ENCODE measurements at places on chromosomes 12 and 14.
A peak's percentile ranks its signal among the peaks of the same experiment; 100 is the strongest.

DNA sequence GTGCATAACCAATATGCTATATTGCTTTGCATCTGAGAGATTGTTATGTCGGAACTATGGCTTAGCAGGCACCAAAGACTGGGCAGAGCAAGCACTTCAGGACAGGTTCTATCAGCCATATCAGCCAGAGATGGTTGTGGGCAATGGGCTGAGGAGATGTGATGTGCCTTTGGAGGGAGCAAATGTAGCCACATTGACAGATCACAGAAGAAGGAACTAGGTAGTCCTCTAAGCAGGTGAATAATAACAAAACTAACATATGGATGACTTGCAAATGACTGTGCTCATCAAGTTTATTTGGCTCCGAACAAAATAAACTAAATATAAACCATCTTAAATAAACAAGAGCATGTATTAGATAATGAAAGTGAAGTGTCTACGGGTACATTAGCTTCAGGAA, 291.7 kb downstream of the RMST start:
- no peak for DNase-seq

DNA sequence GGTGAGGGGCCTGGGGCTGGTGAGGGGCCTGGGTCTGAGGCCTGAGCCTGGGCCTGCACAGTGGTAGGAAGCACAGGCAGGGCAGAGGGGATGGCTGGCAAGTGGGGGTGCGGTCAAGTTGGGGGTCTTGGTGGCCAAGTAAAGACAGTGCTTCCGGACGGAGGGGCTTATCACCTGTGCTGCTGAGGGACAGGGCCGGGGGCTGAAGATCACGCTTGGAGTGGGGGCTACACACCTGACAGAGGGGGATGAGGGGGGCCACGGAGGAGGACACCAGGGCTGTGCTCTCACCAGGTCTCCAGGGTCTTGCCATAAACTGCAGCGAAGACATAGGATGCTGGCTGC, 12.2 kb downstream of the TEDC1 start:
- DNase-seq: no peak

DNA sequence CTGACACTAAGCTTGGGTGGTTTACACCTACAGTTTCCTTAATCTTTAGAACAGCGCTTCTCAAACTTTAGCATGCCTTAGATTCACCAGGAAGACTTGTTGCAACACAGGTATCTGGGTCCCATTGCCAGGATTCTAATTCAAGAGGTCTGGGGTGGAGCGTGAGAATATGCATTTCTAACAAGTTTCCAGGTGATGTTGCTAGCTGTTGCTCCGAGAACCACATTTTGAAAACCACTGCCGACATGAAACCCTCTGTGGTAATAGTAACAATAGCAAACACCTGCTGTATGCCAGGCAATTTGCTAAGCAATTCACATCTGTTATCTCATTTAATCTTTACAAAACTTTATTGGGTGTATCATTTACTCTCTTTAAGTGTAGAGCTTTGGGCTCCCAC, 58.6 kb downstream of the TRHDE start:
- DNase-seq: no peak

GRCh38 chr12:57886542-57886941, 40.0 kb upstream of the CTDSP2 start:
- no peak for DNase-seq

- DNase-seq: no peak
Measured at GRCh38 chr12:12628013-12628412, 16.3 kb downstream of the CREBL2 start.

DNA sequence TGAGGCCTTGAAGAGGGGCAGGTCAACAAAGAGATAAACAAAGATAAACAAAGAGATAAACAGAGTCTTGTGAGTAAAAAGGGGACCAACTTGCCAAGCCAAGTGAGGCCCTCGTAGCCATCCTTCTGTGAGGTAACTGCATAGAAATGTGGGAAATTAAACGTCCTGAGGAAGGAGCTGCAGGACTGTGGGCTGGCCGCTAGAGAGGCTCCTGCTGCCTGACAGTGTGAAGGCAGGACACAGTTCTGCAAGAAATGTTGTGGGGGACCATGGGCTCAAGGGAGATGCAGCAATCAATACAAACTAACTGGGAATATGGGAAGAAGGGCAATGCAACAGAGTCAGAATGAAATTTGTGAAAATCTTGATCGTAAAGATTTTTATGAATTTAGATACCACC, 91.9 kb downstream of the SLC8A3 start:
- DNase-seq: no peak

DNA sequence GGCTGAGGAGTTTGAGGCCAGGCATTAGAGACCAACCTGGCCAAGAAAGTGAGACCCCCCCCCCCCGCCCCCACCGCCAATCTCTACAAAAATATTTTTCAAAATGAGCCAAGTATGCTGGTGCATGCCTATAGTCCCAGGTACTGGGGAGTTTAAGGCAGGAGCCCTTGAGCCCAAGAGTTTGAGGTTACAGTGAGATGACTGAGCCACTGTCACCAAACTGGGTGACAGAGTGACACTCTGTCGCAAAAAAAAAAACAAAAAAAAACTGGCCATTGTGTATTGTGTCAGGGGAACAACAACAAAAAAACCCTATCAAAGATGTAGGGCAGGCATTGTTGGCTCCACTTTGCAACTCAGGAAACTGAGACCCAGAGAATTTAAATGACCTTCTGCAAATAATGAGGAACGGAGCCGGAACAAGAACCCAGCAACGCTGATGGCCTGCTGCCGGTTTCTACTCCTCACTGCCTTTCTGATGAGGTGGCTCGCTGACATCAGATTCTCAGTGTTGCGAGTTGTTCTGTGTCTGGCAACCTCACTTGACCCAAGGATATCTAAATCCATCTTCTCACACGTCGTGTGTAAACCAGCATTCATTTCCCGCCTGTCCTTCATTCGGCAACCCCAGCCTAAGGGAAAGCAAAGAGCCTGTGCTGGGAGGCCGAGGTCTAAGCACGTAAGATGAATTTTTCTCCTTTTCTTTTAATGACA, 195.2 kb upstream of the CRY1 start:
- no peak for DNase-seq

DNA sequence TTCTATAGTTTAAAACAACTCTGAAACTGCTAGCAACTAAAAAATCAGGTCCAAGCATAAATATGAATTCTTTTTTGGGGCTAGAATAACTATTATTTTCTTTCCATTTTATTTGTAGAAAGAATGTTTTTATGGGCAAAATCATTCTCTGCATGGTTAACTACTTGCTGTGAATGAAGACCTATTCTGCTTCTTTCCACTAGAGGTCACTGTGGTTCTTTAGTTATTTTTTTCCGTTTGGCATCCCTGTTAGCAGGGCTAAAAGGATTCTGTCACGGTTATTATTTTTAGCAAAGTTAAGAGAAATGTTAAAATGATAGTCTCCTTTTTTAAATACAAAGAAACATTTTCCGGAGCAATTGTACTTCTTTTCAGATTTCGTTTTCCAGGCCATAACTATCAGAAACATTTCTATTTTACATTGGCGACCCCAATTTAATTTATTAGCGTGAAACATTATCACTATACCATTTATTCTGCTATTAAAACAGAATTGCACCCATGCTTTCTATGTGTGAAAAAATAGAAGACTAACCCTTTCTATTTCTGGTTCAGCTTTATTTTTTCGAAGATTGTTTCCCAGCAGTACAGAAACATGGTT, 404.8 kb downstream of the ATP23 start:
- no peak for DNase-seq

GRCh38 chr14:99300190-99300589, 28.2 kb upstream of the BCL11B start:
- DNase-seq: no peak

- no peak for DNase-seq
Measured at GRCh38 chr14:92675976-92676375, 72.5 kb downstream of the LGMN start.

GRCh38 chr12:94092516-94093241, 55.7 kb upstream of the PLXNC1 start:
- DNase-seq: no peak

DNA sequence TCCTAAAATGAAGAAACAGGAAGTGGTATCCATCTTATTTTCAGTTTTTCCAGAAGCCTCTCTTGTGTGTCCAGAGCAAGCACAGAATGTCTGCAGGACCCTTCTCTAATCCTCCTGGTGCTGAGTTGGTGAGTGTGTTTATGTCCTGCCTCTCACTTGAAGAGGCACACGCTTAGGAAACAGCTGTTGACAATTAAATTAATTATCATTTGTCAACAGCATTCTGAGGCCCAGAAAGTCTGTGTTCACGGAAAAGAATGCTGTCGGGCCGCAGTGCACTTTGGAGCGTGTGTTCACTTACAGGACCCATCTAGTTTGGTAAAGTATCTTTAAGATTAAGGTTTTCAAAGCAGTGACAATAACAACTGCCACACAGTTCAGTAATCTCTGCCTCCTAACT, 70.5 kb downstream of the LMNTD1 start:
- DNase-seq: no peak

DNA sequence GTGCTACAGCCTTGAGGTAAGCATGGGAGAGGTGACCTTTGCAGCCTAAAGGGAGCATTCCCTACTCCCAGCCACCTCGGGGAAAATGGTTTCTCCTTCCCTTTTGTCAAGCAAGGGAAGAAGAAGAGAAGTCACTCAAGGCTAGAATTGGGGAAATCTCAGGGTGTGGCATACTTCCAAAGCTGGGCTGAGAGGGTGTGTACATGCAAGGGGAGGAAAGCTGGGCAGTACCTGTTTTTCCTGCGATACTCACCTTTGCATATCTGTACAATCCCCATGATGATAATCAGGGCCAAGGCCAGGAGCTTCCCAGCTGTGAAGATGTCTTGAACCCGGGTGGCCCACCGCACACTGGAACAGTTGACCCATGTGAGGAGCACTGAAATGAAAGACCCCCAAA, 23.8 kb upstream of the CEBPE start:
- DNase-seq: no peak

- no peak for DNase-seq
Measured at GRCh38 chr14:54116198-54116885, 159.7 kb upstream of the BMP4 start.

GRCh38 chr12:23139026-23139425, 514.1 kb downstream of the ETNK1 start:
- DNase-seq: no peak

GRCh38 chr12:119956047-119956446, 33.0 kb upstream of the BICDL1 start:
- DNase-seq: no peak

GRCh38 chr14:92866901-92867865, 55.8 kb upstream of the CHGA start:
- no peak for DNase-seq

DNA sequence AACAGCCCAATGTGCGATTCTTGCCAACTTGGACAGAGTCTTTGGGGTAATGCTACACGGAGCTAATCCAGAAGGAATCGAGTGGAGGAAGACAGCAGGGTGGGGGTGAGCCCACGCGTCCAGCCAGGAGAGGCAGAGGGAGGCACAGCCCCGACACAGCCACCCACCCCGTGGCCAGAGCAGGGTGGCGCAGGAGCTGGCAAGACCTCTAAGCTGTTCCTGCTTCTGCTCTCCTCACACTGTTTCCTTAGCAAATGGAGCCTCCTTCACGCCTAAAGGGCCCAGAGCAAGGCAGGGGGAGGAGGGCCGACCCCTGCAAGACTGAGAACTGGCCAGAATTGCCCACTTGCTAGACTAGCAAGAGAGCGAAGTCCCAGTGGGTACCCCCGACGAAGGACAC, 91.5 kb downstream of the FBXL14 start:
- DNase-seq: no peak

DNA sequence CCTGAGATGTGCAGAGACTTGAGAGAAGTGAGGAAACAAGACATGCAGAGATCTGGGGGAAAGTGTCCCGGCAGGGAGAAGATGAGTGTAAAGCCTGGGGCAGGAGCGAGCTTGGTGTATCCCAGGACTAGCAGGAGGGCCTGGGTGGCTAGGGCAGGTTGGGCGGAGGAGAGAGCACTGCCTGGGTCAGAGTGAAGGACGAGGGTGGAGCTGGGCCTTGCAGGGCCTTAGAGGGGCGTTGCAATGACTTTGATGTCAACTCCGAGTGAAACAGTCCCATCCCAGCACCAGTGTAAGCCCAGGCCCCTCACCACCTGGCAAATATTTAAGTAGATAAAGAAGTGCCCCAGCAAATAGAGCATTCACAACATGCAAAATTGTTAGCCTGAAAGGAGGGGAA, 24.2 kb upstream of the RFLNA start:
- no peak for DNase-seq

GRCh38 chr12:119659289-119659897, 8.5 kb upstream of the PRKAB1 start:
- DNase-seq: no peak

DNA sequence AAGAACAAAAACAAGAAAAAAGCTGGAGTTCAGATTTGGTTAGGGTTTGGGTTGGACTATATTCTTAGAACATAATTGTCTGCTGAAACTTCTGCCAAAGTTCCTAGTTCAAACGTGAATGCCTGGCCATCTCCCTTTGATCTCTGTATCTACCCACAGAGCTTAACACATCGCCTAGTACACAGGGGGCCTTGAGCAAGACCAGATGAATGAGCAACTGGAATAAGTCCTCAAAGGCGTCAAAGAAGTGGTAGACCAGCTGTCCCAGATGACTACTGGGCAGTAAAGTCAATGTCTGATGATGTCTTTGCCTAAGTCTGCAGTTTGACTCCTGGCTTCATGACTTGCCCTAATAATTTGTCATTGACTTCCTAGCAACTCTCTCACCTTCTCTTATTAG, 13.9 kb upstream of the STAB2 start:
- DNase-seq: no peak

- peak; percentile 39 for DNase-seq
Measured at GRCh38 chr12:102119674-102120563, at the start of the genes NUP37 and PARPBP. Gene NUP37 (minus strand): TSS chr12:102120114. CDS start chr12:102118518, 1,596 bp downstream. Gene PARPBP (plus strand): TSS chr12:102120183. CDS start chr12:102123889, 3,706 bp downstream.

DNA sequence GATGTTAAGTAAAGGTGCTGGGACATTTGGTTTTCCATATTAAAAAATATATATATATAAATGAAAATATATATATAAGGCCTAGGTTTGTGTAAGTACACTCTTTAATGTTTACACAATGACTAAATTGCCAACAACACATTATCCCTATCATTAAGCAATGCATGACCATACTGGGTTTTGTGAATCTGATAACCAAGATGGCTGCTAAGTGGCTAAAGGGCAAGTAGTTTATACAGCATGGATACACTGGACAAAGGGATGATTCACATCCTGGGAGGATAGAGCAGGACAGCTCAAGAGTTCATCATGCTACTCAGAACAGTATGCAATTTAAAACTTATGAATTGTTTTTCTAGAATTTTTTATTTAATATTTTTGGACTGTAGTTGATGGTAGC, 89.3 kb downstream of the FIGNL2 start:
- DNase-seq: no peak

DNA sequence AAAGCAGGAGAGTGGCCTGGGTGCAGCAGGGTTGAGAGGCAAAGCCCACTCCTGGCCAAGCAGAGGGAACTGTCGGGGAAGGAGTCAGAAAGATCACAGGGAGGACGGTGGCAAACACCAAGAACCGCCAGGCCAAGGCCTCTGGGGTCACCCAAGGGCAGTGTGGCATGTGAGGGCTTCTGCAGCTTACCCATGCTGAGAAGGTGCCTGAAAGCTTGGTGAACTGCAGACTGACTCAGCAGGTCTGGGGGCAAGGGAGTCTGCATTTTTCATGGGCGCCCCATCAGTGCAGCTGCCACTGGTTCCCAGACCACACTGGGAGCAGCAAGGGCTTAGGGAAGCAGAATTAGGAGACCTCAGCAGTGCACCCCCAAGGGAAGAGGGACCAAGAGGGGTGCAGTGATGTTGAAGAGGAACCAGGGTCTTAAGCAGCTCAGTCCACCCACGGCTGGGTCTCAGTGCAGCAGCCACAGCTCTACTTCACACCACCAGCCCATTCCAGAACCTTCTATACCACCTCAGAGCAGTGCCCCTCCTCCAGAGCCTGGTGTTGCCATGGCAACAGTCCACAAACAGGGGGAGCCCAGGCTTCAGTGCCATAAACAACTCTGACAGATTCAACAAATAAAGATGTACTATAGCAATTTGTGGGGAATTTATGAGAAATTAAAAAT, 59.4 kb downstream of the ITPK1 start:
- DNase-seq: no peak

GRCh38 chr14:62710811-62711210, 334.4 kb downstream of the KCNH5 start:
- no peak for DNase-seq

Data from GM04503 (cell line).